ENCODE measurements at places on chromosomes 5 and 9. TPM values are rescaled to one million over a fixed set of nuclear protein-coding genes. Genes with fewer than 3 reads are reported as not detected.

DNA sequence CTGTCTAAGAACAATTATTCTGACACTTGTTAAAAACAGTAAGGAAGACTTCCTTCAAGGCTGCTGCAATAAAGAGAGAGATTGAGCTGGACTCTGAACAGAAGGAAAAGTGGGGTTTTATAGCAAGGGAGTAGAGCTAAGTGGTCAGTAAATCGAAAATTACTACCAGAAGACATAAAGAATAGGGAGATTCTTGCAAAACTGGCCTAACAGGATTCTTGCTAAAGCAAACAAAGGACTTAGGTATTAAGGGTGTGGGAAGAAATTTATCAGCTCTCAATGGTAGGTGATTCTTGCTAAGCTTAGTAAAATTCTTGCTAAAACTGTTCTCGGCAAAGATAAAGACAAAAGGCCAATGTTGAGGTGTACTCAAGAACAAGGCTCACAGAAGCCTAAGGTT, 300.5 kb downstream of the SLCO4C1 start:
- DNase-seq, result no peak

GRCh38 chr5:32511776-32512374, 67.3 kb upstream of the ZFR start:
- DNase-seq, result no peak

DNA sequence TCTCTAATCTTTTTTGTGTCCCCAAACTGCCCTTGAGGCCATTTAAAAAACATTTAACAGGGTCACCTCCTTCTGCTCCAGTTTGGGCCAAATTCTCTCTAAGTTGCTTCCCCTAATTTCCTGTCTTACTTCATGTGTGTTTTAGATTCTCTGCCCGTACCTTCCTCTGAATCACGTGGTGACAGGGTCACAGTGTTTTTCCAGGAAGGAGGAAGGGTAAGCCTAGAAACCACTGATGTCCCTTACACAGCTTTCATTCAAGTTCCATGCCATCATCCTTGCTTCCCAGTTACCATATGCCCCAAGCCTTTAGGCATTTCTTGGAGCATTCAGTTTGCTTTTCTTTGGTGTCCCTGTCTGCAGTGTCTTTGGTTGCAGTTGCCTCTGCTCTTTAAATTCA, 42.4 kb upstream of the MACIR start:
- no peak for DNase-seq

The DEPDC1B gene
- polyA plus RNA-seq, result 15.9 TPM

The ZNF782 gene
- polyA plus RNA-seq, result 2.2 TPM

DNA sequence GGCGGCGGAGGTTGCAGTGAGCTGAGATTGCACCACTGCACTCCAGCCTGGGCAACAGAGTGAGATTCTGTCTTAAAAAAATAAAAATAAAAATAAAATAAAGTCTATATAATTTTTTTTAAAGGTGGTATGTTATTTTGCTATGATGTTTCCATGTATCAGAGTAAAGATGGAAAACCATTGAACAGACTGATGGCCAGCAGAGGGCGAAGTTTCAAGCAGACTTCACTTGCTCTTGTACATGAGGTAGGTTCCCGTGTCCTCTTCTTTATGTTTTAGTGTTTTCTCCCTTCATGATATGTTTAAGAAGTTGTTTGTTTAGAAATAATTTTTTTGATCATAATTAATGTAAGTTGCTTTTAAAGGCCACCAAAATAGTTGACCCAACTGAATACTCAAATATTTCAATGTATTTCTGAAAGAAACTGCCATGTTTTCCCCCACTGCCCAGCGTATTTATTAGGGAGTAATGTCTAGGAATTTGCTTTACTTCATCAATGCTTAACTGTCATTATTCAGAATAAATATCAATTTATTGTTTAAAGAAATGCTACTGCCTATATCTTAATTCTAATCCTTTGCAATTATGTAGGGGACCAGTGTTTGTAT, 146.4 kb downstream of the HACD4 start:
- DNase-seq, result peak; percentile 9
